ENCODE measurements at places on chromosomes 1 and 21.

- no peak for DNase-seq
Observed at GRCh38 chr1:16189921-16190621, 22.4 kb downstream of the ARHGEF19 start.

DNA sequence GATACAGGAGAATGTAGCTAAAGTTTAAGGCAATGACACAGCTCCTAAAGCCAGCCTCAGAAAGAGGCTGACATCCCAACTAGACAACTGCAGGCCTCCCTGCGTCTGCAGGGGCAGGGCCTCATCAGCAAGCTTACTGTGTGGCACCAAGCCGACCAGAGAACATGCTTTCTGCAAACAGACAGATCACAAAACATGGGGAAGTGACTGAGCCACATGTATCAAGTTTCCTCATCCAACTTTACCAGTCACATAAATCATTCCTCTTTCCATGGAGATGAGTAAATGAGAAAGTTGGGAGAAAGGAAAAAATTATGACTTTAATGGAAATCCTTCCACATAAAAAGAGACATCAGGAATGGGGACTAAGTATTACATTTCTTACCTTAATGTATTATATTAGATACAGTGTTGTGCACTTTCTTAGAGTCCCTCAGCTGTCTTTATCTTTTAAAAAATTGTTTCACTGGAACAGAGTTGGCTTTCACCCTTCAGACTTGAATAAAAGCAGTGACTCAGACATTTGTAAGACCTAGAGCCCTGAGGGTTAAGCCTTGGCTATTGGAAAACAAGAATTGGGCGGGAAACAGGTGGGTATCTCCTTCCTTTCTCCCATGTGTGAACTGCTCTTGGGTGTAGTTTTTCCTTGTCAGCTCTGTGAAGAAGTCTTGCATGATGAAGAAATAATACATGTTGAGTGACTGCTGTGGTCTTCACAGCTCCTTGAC is 305.7 kb upstream of the SNX7 start:
- no peak for DNase-seq

GRCh38 chr1:39842836-39843235 is 40.5 kb downstream of the TRIT1 start:
- DNase-seq, result no peak

- no peak for DNase-seq
Observed at GRCh38 chr1:119943216-119943615, 46.9 kb upstream of the ADAM30 start.

DNA sequence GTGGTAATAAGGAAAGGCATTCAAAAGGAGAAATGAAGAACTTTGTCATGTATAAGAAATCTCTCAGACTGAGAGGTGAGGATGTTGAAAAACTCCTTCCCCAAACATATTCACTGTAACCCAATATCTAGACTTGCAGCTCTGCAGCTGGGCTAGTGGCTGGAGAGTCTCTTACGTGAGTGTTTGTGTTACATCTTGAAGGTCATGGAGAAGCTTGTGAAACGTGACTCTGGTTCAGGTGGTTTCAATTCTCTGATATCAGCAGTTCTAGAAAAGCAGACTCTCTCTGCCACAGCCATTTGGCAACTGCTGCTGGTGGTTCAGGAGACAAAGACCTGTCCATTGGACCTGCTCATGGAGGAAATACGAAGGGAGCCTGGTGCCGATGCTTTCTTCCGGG is 55.0 kb upstream of the EPHA8 start:
- DNase-seq, result no peak

DNA sequence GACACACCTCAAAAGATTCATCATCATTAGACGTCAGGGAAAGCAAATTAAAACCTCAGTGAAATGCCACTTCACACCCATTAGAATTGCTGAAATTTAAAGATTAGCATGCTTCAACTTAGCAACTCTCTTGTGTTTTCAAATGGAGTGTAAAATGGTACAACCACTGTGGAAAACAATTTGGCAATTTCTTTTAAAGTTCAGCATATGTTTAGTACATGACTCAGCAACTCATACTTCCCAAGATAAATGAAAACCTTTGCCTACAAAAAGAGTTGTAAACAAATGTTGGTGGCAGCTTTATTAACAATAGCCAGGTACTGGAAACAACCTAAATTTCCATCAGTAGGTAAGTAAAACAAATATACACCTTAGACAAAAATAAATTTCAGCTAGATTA is 42.7 kb downstream of the ST3GAL3 start:
- no peak for DNase-seq

- no peak for DNase-seq
Observed at GRCh38 chr1:25735956-25736529, 64.0 kb upstream of the SELENON start.

DNA sequence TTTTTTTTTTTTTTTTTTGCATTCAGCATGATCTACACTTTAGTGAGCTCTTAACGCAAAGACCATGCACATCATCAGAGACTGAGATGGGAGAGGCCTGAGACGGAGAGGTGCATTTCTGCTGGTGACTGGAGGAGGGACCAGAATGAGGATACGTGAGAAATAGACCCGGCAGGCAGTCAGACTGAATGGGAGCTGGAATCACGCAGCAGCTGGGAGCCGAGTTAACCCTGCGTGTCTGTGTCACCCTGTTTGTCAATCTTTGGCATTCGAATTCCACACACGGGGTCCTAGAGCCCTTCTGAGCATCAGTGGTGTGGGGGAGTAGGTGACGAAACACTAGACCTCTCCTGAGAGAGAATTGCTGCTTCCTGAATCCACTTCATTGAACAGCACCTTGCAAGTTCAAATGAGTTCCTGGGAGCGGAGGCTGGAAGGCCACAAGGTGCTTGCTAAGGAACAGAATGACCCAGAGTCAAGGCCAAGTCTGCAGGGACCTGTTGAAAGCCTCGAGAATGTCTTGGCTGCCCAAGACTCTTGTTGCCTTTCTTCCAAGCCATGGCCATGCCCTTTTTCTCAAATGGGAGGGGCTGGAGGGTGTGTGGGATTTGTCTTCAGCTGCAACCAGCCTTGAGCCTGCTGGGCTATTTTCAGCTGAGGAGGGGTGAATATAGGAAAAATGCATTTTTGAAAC is 123.3 kb downstream of the CNIH3 start:
- no peak for DNase-seq

- no peak for DNase-seq
Observed at GRCh38 chr21:25688275-25689155, 46.2 kb downstream of the ATP5PF start.

DNA sequence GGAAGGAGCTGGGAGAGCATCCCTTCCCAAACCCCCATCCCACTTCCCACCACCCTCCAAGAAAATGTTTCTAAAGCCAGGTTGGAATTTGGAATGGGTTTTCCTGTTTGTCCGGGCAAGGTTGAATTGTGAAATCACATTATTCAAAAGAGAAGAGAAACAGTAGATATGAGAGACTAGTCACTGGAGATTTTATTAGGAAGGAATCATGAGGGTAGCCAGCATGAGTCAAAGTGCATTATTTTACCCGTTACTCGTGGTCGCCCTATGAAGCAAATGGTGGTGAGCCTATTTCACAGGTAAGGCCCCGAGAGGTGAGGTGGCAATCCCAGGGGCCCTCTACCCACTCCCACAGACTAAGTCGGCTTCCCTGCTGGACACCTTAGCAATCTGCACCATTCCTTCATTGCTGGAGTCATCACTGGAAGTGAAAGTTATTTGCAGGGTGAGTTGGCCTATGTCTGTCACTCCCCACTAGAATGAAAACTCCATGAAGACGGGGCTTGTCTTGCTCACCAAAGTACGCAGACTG is 52.8 kb downstream of the TOMM20 start:
- DNase-seq, result peak; percentile 43

DNA sequence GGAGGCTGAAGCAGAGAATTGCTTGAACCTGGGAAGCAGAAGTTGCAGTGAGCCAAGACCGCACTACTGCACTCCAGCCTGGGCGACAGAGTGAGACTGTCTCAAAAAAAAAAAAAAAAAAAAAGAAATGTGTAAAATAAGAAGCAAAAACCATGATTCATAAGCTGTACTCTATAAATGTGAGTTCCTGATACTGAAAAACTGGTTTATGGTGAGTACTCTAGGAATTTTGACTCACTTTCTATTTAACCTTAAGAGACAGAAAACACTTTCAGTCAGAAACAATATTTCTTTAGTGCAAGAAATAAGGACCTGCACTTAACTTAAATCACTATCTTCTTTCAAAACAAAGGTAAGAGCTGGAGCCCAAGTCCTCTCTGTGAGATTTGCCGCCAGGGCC is 19.9 kb upstream of the POU2F1 start:
- DNase-seq, result no peak

DNA sequence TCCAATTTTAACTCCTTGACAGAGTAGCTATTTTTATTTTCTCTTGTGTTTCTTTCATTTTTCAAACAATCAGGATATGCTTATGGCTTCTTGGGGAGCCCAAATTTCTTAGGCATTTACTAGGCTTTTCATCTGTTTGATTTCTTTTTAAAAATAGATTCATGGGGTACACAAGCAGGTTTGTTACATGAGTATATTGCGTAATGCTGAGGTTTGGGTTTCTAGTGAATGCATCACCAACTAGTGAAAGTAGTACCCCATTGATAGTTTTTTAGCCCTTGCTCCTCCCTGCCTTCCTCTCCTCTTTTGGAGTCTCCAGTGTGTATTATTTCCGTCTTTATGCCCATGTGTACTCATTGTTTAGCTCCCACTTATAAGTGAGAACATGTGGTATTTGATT is 190.7 kb downstream of the CENPF start:
- DNase-seq, result no peak

GRCh38 chr1:73674945-73675561 is 522.9 kb downstream of the LRRIQ3 start:
- no peak for DNase-seq

- DNase-seq, result no peak
Observed at GRCh38 chr1:46096269-46097148, 35.9 kb downstream of the PIK3R3 start.

DNA sequence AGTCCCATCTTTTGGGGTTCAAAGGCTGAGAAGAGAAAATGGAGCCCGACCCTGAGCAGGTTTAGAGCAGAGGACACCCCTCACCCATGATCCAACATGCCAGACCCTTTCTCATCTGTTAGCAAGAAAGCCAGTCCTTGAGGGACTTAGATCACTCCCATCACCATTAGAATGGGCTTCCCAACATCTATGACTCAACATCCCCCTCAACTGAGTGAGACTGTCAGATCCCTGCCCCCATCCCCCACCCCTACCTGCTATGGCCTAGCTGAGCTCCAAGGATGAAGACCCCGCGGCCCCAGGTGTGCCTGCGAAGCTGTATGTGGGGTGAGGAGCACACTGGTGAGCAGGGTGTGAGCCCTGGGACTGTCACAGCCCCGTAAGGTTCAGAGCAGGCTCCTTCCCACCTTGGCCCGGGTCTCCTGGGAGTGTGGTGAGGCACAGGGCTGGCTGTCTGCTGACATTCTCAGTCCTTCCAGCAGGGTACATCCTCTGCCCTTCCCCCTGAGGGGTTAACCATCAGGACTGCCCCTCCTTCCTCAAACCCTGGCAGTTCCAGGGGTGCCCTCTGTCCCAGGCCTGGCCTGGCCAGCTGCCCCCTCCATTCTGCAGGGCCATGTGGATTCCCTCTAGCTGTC is 21.4 kb upstream of the BLACAT1 start:
- no peak for DNase-seq

- DNase-seq, result no peak
Observed at GRCh38 chr1:172585348-172585747, 52.4 kb downstream of the SUCO start.

GRCh38 chr1:43529206-43529731 is 1.4 kb upstream of the PTPRF start:
- peak; percentile 82 for DNase-seq

GRCh38 chr1:68653882-68654281 is 157.0 kb upstream of the DEPDC1 start:
- no peak for DNase-seq

DNA sequence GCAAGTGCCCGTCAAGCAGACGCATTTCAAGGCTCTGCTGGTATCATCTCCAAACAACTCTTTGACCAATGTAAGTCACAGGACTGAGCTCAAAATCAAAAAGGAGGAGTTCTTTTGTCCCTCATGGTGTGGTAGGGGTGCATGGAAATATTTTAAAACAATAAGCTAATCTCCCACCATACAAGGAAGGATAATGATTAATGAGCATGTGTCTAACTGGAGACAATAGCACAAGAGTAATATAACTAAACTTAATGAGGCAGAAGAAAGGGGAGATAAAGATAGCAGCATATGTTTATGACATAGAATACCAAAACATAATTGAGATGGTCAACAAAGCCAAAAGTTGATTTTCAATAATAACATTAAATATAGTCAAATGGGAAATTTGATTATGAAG is 668.0 kb upstream of the ZP4 start:
- DNase-seq, result no peak

- no peak for DNase-seq
Observed at GRCh38 chr1:10528066-10529014, 53.6 kb downstream of the PEX14 start.

- peak; percentile 15 for DNase-seq
Observed at GRCh38 chr1:7752512-7753417, 18.3 kb upstream of the VAMP3 start.

- DNase-seq, result no peak
Observed at GRCh38 chr1:70455291-70455690, 44.2 kb downstream of the CTH start.

- peak; percentile 54 for DNase-seq
Observed at GRCh38 chr21:36134803-36135390, at the start of gene CBR3. CBR3 (plus strand) TSS chr21:36135079; CDS start chr21:36135193, 114 bp downstream.

DNA sequence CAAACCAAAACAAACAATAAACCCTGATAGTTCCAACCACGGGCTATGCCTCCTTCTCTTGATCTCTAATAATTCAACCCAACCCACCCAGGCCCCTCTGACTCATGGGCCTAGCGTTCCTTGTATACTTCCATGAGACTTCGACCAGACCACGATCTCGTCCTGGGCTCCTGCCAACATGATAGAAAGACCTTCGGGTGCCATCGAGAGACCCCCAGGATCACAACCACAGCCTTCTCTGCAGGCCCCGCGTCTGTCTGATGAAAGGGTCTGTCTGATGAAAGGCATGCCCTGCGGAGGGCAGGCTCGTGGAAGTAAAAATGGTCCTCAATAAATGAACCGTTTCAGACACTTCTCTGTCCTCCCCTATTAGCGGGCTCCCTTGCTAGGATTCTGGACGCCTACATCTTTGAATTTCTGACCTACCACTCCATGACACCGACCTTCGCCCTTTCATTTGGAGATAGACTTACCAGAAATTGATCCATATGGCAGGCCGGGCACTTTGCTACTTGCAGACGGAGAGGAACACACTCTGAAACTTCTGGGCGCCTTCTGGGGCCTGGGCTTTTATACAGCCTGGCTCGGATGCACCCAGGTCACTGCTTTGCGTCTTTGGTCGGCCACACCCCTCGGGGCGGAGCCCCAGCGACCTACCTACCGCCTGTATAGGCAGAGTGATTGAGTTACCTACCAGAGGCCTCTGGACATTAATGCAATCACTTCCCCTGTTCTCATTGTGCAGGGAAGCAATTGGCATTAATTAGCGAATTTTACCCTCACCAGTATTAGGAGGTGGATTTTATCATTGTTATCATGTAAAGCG is 5.3 kb upstream of the KLF18 start:
- DNase-seq, result no peak

GRCh38 chr1:161119092-161119903 is 1.4 kb downstream of the NIT1 start:
- DNase-seq, result peak; percentile 52

- no peak for DNase-seq
Observed at GRCh38 chr1:147622731-147623130, 47.6 kb downstream of the ACP6 start.

GRCh38 chr1:184112176-184112948 is 60.8 kb downstream of the TSEN15 start:
- DNase-seq, result no peak
